ENCODE measurements at places on chromosomes 16 and 17. TPM values are rescaled to one million over a fixed set of nuclear protein-coding genes. Genes with fewer than 3 reads are reported as not detected.

DNA sequence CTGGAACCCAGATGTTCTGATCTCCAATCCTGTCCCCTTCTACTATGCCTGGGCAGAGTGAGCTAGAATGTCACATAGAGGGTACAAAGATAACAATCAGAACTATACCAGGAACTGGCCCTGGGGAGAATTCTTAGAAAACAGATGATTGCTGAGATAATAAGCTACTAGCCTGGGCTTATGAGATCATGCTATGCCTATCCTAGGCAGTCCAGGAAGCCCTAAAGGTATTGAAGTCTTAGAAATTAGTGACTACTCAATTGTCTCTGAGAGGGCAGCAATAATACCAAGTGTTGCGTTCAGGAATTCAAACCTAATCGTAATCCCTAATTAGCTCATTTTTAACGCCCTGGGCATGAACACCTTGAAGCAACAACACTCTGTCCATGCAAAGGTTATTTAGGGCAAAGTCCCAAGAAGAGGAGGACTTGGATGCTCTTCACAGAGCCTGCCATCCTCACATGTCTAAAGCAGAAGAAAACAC, 77.1 kb downstream of the MMD start:
- H3K27me3 ChIP-seq, result peaks cover 11% of the 10 kb centered on the region
- no peaks in the 10 kb centered on the region for H3K36me3 ChIP-seq
- H3K4me3 ChIP-seq, result no peak overlapping the region
- no peak for DNase-seq
- H3K27ac ChIP-seq, result no peak overlapping the region
- H3K4me1 ChIP-seq, result peaks cover 5% of the 10 kb centered on the region

GRCh38 chr16:57036945-57037344, 47.6 kb downstream of the NLRC5 start:
- no peak for DNase-seq

- DNase-seq, result no peak
- H3K27ac ChIP-seq, result no peak overlapping the region
- peaks cover 7% of the 10 kb centered on the region for H3K36me3 ChIP-seq
- H3K4me1 ChIP-seq, result peaks cover 29% of the 10 kb centered on the region
- no peak overlapping the region for H3K4me3 ChIP-seq
Observed at GRCh38 chr17:59366040-59366757, 34.7 kb downstream of the YPEL2 start.

GRCh38 chr16:49637933-49638672, 217.8 kb downstream of the ZNF423 start:
- H3K4me3 ChIP-seq, result no peak overlapping the region
- H3K4me1 ChIP-seq, result no peaks in the 10 kb centered on the region

DNA sequence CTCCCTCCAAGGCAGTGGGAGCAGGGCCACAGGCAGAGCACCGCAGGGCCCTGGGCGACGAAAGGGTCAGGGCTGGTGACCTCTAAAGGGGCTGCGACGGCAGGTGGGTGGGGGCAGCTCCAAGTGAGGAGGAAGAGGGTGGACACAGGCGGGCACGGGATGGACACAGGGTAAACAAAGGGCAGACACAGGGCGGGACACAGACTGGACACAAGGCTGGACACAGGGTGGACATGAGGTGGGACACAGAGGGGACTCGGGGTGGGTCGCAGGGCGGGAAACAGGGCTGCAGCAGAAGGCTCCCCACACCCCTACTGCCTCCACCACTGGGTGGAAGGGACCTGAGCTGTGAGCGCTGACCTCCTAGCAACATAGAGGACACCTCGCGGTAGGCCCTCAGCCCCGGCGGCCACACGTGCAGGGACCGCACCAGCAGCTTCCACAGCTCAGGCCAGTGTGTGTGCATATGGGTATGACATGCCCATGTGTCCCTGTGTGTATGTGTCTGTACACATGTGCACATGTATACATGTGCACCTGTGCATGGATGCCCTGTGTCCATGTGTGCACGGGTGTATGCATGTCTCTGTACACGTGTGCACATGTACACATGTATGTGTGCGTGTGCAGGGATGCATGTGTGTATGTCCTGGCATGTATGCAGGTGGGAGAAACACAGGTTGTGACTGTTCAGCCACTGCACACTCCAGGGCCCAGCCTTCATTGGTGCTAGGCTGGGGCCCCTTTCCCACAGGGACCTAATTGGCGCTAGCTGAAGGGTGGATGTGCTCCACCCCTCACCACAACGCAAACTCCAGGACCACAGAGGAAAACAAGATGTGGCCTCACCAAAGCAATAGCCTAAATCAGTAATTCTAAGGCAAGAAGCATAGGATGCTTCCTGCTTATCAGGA, 7.6 kb downstream of the LMF1 start:
- peaks cover 6% of the 10 kb centered on the region for H3K36me3 ChIP-seq
- DNase-seq, result no peak
- H3K4me3 ChIP-seq, result no peak overlapping the region
- H3K4me1 ChIP-seq, result no peaks in the 10 kb centered on the region
- H3K27ac ChIP-seq, result no peak overlapping the region
- no peaks in the 10 kb centered on the region for H3K27me3 ChIP-seq

GRCh38 chr16:75627851-75628250, 4.8 kb upstream of the ADAT1 start:
- no peak for DNase-seq
- no peak overlapping the region for H3K27ac ChIP-seq

- H3K36me3 ChIP-seq, result no peaks in the 10 kb centered on the region
- H3K27me3 ChIP-seq, result no peaks in the 10 kb centered on the region
- H3K4me3 ChIP-seq, result no peak overlapping the region
Observed at GRCh38 chr16:28610595-28611191, 849 bp upstream of the SULT1A1 start.

DNA sequence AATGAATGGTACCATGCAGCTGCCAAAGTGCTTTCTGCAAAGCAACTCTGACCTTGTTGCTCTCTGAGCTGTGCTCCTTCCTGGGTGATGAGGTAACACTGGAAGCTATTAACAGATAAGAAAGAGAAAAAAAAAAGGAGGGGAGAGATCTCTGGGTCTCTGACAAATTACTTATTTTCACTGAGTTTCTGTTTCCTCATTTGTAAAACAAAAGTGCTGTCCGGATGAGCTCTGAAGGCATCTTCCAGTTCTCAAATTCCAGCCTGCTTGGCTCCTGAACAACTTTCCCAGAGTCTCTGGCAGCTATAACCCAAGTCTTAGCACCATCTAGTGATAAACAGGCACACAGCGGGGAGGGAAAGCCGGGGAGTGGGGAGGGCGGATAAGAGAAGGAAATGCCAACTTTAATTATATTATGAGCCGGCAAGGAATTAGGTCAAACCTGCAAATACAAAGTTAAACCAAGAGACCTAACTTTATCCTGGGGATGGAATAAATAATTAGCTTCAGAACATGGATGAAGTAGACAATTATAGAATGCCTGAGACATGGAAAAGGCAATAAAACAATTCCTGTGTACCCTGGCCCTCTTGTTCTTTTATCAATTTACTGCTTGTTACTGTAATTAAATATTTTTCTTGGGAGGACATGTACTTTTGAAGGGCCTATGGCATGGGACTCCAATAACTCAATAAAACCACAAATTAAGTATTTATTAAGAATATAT, 61.3 kb upstream of the KIFC3 start:
- DNase-seq, result peak; percentile 81
- no peaks in the 10 kb centered on the region for H3K27me3 ChIP-seq
- H3K36me3 ChIP-seq, result no peaks in the 10 kb centered on the region

Gene CCL7
- not detected for total RNA-seq

Gene TEPSIN
- total RNA-seq, result 27.4 TPM
